Frontal cortex (tissue), 4 donors: ENCODE measurements at places on chromosomes 7 and 10. TPM values are rescaled to one million over a fixed set of nuclear protein-coding genes. Genes with fewer than 3 reads are reported as not detected.

Gene TMEM178B
- 53.0 TPM for total RNA-seq

Gene LFNG
- total RNA-seq = 9.4 TPM

GRCh38 chr10:97119058-97119745, 66.6 kb downstream of the SLIT1 start:
- no peak for DNase-seq

- no peak for DNase-seq
Observed at GRCh38 chr10:10225136-10225676, 792.5 kb upstream of the CELF2 start.

GRCh38 chr10:12547301-12547771, 198.0 kb downstream of the CAMK1D start:
- DNase-seq = no peak

Gene DHTKD1
- total RNA-seq = 80.7 TPM

GRCh38 chr10:12655940-12656339, 306.6 kb downstream of the CAMK1D start:
- no peak for DNase-seq

- no peak for DNase-seq
Observed at GRCh38 chr10:23694921-23695824, 256.3 kb downstream of the OTUD1 start.
